ENCODE measurements at places on chromosomes 4 and X.

DNA sequence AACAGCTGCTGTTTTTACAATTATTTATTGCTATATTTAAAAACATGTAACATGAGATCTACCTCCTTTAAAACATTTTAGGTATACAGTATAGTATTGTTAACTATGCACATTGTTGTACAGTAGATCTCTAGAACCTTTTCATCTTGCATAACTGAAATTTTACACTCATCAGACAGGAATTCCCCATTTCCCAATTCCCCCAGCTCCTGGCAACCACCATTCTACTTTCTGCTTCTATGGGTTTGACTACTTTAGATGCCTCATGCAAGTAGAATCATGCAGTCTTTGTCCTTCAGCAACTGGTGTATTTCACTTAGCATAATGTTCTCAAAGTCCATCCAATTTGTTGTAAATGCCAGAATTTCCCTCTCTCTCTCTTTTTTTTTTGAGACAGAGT, 9.7 kb upstream of the LSM6 start:
- no peak for DNase-seq

DNA sequence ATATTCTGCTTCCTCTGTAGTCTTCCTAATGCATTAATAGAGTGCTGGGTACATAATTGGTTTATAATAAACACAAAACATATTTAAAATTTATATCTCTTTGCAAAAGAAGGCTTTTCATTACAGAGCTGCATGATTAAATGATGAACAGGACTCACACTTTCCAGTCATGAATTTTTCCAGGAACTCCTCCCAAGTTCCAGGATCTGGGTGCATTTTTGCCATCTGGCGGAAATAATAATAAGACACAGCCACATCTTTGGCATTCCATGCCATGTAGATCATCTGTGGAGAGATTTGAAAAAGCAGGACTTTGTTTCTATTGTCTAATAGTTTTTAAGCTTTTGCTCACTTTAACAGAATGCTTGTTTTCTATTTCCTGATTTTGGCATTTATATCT, 40.2 kb upstream of the SULT1B1 start:
- no peak for DNase-seq

- DNase-seq = no peak
These were observed 65.7 kb upstream of the CAMK2D start for GRCh38 chr4:113827285-113827684.

DNA sequence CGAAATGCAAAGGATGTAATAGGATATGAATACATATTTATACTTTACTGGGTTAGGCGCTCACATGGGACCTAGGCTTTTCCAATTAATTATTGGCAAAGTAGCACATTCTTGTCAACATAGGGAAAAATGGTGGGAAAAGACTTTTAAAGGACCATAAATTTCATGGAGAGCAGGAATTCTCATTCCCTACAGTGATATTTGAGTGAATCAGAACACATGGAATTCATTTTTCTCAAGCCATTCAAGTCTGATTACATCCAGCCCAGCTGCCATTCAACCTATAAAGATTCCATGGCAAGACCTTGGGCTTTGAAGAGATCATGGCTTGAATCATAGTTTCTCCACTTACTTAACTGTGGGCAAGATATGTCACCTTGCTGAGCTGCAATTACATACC, 150.4 kb downstream of the SOWAHB start:
- no peak for DNase-seq

GRCh38 chr4:57435300-57435699, 325.1 kb upstream of the IGFBP7 start:
- no peak for DNase-seq

DNA sequence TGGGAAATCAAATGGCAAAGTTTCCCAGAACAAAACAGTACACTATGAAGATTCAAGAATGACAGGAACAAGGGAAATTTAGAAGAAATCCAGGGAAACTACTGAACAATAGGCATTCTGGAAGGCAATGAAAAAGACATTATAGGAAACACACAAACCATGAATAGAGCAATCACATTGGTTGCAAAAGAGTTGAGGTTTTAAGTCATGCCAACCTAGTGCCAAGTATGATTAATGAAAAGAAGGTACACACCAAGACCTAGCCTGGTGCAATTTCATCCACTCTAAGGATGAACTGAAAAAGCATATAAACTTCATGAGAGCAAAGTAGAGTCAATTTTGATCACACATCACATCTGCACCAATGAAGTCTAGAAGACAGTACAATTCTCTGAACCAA, 326.9 kb downstream of the PDHA2 start:
- no peak for DNase-seq

GRCh38 chr4:13866881-13867280, 239.4 kb upstream of the BOD1L1 start:
- no peak for DNase-seq

DNA sequence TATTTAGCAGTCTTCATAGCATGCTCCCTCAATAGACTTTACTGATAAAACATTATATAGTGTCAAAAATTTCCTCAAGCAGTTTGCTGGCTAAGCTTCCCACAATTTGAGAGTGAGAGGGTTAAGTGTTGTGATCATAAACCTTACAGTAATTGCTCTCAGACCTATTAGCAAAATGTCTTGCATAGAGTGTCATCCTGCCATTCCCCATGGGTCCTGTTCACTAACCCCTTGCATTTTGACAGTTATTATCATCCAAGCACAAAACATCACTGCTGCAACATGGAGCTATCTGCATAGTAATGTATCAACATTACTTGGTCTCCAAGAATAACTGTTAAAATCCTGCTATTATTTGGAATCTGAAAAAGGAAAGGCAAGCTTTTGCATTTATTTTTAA, 196.1 kb upstream of the GK2 start:
- no peak for DNase-seq

Data from WTC11 (cell line).